Omental fat pad (tissue), 4 donors: ENCODE measurements at places on chromosomes 3 and 15. TPM values are rescaled to one million over a fixed set of nuclear protein-coding genes. Genes with fewer than 3 reads are reported as not detected.

DUOX1 gene
- total RNA-seq: 2.0 TPM

- DNase-seq: no peak
Measured at GRCh38 chr15:55649058-55649423, 60.9 kb upstream of the PYGO1 start.

GRCh38 chr15:96285305-96285704 lies 45.2 kb upstream of the NR2F2 start:
- no peak for DNase-seq

- DNase-seq: no peak
Measured at GRCh38 chr3:113602836-113603235, 70.5 kb downstream of the SIDT1 start.

LRRC3B gene
- 0.16 TPM for total RNA-seq

GRCh38 chr3:85572426-85572825 lies 613.6 kb downstream of the CADM2 start:
- DNase-seq: no peak

GRCh38 chr3:108017587-108017986 lies 73.2 kb downstream of the CD47 start:
- no peak for DNase-seq

DNA sequence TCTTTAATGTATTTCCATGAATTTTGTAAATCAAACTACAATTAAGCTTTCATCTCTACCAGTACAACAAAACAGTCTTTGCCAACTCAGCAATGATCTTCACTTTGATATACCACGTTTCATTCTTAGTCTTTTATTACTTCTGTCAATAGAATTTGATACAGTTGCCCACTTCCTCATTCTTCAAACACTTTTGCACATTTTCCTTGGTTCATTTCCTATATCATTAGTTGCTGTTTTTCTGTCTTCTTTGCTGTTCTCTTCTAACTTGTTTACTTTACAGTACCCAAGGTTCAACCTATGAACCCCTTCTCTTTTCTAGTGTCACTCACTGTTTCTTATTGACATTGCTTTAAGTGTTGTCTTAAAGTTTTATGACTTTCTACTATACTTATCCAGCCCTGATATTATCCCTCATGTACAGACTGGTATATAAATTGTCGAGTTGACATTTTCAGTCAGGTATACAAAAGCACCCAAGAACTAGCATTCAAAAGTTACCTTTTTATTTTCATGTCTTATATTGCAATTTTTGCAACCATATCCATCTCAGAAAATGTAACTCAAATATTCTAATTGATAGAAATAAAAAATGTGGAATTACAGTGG lies 903.1 kb downstream of the NSUN3 start:
- DNase-seq: no peak

DNA sequence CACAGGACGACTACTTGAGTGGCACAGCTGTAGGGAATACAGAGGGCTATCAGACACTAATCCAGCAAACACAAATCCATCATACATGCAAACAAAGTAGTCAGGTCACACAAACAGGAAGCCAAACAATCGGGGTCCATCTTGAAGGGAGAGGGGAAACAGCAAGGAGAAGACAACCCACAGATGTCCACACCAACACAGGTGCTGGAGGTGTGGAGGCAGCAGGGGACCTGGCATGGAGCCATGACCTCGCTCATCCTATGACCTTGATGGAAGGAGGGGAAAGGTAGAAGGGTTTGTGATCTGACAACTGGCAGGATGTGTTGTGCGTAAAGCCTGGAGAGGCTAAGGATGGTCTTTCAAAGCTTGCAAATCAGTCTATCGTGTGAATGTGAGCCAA lies 39.9 kb upstream of the SKOR1 start:
- DNase-seq: no peak

- DNase-seq: no peak
Measured at GRCh38 chr3:42067326-42067725, 23.8 kb upstream of the TRAK1 start.

- no peak for DNase-seq
Measured at GRCh38 chr3:78726545-78726944, 1041.3 kb downstream of the ROBO1 start.

DNA sequence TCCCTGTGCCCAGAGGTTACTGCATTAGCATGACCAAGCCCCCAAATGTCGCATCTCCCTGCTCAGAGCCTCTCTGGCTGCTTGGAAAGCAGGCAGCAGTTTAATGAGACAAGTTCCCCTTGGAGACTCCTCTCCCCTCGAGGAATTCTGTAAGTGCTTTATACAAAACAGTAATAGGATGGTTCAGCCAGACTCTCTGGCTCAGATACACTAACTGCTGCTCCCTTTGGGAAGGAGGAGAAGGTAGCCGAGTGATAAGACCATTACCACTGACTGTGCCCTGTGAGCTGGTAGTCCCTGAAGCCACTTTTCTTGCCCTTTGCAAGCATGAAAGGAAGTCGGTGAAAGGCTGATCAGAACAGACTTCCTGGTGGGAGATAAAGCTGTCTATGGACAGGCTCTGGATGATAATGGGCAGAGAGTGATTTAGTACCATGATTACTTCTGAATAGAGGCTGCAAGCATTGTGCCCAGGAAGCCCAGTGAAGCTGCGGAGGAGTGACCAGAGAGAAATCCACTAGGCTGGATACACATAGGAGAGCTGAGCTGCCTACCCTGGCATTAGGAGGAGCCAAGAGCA lies 100.8 kb downstream of the SEMA6D start:
- no peak for DNase-seq

ZBED2 gene
- total RNA-seq: 0.56 TPM

DNA sequence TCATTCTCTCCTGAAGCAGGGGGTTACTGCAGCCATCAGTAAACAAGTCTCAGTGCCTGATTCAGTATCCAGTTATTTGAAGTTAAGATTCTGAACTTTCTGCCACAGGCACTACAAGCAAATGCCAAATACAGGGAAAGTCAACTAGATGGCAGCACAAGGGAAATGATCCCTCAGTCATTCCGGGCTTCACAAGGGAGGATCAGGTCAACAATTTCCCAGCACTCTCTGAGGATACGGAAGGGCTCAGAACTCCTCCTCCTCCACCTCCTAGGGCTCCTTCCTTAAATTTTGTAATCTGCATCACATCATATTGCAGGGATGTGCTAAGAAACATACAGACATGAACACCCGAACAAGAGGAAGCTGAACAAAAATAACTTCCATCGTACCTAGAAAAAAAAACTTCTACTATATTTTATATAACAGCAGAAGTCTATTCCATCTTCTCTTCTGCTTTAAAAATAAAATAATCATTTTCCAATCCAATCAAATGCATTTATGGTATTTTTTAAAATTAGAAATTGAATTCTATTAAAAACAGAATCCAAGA lies 187.1 kb downstream of the FMN1 start:
- DNase-seq: no peak

DNA sequence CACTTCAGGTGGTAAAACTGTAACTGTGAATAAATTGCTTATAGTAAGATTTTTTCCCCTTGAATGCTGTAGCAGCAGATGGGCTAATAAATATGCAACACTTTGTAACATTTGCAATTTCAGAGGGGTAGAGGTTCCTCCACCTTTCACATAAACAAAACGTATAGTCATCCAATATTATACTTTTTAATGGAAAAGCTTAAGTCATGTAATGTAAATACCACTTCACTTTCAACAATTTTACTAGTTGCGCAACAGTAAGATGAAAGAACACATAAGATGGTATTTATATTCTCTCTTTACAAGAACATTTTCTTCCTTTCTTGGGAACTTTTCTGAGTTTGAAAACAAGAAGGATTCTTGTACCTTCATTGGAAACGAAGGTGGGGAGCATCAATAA lies 56.6 kb upstream of the FAM3D start:
- no peak for DNase-seq

DNA sequence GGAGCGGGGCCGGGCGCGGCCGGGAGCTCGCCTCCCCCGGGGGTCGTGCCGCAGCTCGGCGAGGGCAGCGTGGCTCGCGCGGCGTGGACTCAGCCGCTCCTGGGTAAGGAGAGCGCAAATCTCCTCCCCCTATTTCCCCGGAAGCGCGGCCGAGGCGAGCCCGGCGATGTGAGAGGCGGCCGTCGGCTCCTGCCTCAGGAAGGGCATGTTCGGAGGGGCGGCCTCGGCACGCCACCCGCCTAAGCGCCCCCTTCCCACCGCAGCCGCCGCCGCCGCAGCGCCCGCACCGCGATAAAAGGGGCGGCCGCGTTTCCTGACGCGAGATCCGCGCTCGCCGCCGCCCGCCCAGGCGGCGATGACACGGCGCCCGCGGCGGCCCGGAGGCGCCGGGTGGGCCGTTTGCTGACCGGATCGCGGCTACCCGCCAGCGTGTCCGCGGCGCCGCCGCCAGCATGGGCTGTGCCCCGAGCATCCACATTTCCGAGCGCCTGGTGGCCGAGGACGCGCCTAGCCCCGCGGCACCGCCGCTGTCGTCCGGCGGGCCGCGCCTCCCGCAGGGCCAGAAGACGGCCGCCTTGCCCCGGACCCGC lies at the start of gene PDE8A:
TSS of gene PDE8A (plus strand) at position 146 of the 590 bp plus-strand sequence. CDS start at position 453, 307 bp downstream.
- no peak for DNase-seq

DNA sequence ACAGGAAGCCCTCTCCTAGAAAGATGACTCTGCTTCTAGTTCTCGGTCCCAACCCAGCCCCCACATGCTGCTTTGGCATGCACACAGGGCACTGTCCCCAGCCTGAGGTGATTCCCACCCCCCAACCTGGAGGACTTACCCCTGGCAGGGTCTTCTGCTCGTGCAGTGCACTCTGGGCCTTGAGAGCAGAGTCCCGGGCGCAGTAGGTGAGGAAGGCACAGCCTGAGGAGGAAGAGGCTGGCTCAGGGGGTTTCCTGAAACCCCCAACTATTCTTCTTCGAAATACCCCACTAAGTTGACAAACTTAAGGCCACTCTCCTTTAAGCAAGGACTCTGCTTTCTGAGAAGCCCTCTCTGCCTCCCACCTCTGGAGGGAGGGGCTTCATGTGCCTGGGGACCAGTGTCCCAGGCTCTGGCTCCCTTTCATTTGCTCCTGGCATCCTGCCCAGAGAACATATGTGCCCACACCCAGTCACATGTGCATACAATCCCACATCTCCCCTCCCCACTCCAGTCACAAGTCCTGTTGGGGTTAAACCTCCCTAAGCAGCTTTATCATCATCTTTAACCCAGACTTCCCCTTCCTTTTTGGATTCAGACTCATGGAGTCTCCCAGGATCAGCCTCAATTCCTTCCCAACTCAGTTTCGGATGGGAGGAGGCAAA lies 4.1 kb downstream of the CELF6 start:
- DNase-seq: no peak

GRCh38 chr3:50358911-50359759 lies at the start of gene TMEM115:
TMEM115 (minus strand) TSS chr3:50359521; CDS start chr3:50359063, 458 bp downstream.
- peak; percentile 80 for DNase-seq

- DNase-seq: no peak
Measured at GRCh38 chr3:39814007-39814406, 4.6 kb downstream of the MYRIP start.

GRCh38 chr3:124407260-124407659 lies 323.0 kb upstream of the UMPS start:
- DNase-seq: no peak

DNA sequence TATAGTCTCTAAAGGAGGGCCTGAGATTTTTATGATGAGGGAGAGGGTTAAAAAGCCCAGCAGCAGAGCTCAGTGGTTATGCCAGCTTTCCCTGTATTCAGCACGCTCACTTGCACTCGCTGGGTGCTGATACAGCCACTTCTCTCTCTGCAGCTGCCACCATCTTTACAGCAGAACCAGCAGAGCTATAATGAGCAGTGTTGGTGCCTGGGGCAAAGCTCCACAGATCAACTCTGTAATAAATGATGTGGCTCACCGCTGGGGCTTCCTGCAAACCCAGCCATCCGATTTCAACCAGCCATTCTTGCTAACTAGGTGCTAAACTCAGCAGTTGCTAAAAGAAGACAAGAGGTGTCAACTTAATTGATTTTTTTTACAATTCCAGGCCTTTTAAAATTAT lies 48.0 kb downstream of the ARNT2 start:
- DNase-seq: no peak
